Adipocyte (in vitro differentiated cells): ENCODE measurements at places on chromosomes 4 and X.

DNA sequence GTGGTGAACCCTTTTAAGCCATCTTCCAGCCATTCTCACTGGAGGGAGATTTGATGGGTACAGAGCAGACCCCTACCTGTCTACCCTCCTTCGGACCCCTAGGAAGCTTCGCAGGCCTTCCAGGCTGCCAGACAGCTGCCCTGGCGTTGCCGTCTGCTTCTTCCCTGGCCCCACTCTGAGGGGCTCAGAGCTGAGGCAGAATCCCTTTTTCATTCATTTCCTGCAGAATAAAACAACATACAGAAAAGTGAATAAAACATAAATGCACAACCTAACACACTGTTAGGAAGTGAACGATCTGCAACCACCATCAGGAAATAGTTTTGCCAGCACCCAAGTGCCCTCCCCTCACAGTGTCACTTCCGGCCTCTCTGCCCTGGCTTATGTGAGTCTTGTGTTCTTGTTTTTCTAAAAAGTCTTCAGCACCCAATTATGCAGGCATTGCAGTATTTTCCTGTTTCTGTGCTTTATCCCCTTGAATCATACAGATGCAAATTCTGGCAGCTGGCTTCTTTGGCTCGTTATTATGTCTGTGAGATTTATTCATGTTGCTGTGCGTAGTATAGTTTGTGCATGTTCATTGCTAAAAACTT, 5.6 kb upstream of the ADD1 start:
- peak; percentile 44 for DNase-seq

- no peak for DNase-seq
Measured at GRCh38 chrX:131779741-131780140, 235.9 kb downstream of the OR13H1 start.

DNA sequence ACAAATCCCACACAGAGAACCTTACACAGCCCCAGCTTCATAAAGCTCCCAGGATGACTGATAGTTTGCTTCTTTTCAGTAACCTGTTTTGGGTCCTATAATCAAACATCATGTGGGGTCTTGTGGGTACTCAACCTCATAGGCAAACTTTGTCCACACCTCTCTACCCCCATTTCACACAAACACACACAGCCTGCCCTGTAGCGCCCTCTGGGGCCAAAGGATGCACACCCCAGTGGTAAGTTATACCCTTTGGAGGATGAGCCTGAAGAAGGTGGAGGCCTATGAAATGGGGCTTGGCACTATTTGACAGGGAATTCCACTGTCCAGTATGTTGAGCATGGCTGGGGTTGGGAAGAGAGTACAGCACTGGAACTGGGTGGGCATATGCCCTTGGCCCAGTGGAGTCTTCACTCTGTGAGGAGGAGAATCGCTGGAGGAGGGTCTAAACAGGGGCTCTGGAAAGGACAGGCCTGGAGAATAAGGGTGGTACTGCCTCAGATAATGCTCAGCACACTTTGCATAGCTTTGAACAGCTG, 30.5 kb upstream of the COL25A1 start:
- DNase-seq = peak; percentile 5

DNA sequence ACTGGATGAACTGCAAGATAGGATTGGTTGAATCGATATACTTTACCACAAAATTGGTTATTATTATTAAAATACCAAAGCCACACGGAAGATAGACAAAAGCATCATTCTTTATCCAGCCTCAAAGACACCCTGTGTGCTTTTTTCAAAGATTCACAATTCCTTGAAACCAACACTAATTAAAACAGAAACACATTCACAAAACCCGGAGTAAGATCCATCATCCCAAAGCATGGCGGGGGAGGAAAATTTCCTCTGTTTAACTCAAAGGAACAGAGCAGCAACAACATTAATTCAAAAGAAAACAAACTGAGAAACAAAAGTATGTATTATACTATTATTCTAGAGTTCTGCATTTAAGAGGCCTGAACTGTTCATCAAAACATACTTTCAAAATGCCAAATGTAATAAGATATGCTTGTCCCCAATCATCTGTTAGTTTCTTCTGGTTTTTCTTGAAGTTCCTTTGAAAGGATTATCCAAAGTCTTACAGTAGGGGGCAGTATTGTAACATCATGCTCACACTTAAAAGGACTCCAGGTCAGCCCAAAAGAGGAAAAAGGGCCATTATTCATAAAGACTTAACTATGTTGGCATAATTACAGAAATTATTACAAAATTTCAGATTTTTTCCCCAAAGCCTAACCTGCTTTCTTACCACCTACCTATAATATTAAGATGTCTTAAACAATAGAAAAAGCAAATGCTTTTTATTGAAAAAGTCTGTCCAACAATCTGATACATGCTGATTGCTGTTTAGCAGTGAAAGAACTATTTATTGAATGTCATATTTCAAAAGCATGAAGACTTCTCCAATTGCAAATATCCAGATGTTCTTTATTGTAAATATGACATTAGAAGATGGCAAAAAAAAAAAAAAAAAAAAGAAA, 168.7 kb downstream of the SCFD2 start:
- DNase-seq = peak; percentile 97

DNA sequence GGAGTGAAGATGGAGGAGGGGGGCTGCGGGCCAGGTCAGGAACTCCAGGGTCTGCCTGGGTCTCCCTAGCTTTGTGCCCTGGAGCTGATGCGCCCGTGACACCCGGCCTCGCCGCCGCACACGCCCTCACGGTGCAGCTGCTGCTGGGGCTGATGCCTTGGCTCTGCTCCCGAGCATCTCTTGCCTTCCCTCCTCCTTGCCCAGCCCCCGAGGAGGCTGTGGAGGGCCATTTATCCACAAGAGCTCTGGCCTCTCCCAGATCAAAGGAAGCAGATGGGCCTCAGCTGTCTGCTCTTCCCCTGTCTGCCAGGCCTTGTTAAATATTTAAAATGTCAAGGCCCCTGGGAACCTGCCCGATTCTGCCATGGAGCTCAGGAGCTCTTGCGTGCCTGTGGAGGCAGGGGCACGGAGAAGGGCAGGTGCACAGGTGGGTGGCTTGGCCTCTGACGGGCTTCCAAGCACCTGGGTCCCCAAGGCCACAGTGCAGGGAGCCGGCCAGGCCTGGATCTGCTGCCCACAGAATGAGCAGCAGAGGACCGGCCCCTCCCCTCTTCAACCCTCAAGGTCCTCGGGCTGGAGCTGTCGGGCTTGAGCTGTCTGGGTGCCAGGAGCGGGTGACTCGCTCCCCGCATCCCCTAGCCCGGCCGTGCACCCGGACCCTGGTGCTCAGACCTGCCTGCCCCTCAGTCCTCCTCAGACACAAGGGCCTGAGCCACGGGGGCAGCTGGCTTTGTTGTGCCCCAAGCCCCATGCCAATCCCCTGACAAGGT, 20.3 kb downstream of the ATP2B3 start:
- no peak for DNase-seq
